ENCODE measurements at places on chromosomes 1 and 21.

GRCh38 chr1:25737130-25737529 lies 62.9 kb upstream of the SELENON start:
- no peak for DNase-seq

GRCh38 chr1:96845464-96845863 lies 123.9 kb downstream of the PTBP2 start:
- DNase-seq = peak; percentile 64

DNA sequence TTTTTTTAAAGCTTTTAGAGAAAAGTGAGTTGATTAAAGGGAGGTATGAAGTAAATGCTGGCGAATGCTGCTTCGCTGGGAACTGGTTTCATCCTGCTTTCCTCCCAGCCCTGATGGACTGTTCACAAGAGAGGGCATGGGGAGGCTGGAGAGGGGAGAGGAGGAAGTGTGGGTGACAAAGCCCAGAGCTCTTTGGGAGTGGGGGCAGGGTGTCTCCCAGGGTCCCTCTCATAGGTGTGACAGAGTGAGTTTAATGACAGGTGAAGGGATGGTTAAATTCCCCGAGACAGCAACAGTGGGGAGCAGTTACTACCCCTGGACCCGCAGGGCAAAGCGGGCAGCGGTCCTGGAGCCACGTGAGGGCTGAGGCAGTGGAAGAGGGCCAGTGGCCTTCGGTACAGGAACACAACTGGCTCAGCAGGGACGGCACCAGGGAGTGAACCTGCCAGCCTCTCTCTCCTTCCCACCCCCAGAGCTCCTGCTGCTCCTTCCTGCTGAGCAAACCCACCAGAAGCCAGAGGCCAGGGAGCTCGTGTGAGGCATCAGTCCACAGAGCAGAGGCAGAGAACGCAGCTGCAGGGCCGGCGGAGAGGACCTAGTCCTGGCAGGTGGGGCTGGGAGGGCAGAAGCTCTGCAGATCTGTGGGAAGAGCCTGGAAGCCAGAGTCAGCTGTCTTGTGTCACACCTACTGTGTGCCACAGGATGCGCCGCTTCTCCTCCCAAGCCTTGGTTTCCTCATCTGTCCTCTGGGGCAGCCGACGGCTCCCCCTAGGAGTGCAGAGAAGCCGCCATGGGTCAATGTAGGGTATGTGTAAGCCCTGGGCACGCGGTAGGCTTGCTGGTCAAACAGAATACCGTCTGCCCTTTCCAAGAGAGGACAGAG lies 20.9 kb upstream of the LRP8 start:
- DNase-seq = no peak

GRCh38 chr1:81717230-81717629 lies 83.5 kb upstream of the ADGRL2 start:
- no peak for DNase-seq

DNA sequence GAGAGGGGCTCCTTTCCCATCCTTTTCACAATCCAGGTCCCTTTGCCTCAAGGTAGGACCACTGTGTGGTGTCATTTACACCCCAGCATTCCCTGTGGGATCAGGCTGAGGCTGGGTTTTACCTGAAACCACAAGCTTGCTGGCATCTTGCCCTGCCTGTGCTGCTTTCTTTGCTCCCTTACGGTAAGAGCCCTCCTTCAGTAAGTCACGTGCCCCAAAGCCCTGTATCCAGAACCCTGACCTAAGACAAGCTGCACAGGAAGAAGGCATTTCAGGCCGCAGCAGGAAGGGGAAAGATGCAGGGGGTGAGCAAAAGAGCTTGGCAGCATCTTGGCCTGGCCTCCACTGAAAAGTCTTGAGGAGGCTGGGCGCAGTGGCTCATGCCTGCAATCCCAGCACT lies 58.4 kb downstream of the KLHDC7A start:
- no peak for DNase-seq

GRCh38 chr1:66296951-66297350 lies 237.0 kb upstream of the SGIP1 start:
- DNase-seq = no peak

GRCh38 chr21:42849759-42850412 lies 29.5 kb downstream of the WDR4 start:
- no peak for DNase-seq

DNA sequence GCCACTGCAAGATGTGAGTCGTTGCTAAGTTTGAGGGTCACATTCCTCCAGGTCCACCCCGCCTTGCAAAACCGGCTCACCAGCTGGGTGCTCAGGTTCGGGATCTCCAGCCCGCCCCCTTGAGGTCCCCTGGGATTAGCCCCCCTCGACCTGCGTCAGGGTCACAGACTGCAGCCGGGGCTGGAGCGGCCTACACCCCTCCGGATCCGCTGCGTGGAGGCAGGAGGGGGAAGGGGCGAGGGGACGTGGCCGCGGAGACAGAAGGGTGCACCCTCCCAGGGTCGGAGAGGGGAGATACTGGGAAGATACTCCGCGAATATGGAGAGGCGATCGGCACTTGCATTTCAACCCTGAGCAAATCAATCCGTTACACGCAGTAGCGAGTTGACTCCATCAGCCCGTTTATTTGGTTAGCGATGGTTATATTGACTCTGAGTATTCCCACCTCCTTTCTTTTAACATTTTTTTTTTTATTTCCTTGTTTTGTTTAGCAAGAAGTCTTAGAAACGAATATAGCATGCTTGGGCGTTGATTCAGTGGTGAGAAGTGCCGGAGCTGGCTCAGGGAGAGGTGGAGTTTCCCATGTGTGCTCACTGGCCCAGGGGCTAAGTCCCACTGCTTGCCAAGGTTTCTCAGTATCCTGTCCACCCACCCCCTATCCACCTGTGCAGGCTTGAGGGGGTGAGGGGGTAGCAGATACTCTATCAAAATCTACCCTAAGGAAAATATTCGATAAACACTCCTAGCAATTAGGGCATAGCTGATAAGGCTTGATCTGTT lies 997 bp downstream of the IFNAR2 start:
- peak; percentile 63 for DNase-seq

DNA sequence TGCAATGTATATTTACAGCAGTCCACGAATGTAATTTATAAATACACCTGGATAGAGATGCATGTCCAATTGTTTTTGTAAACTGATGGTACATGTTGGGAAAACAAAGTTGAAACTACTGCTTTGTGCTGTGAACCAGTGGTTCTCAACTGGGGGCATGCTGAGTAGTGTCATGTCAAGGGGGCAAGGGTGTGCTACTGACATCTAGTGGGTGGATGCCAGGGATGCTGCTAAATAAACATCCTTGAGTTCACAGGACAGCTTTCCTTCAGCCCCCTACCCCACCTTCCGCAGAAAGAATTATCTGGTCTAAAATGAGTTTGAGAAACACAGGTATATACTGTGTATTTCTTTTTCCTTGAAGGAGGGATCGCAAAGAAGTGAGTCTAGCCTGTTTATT lies 95.9 kb downstream of the RASAL2 start:
- DNase-seq = peak; percentile 70

GRCh38 chr1:55375617-55376258 lies 160.6 kb upstream of the USP24 start:
- peak; percentile 82 for DNase-seq

DNA sequence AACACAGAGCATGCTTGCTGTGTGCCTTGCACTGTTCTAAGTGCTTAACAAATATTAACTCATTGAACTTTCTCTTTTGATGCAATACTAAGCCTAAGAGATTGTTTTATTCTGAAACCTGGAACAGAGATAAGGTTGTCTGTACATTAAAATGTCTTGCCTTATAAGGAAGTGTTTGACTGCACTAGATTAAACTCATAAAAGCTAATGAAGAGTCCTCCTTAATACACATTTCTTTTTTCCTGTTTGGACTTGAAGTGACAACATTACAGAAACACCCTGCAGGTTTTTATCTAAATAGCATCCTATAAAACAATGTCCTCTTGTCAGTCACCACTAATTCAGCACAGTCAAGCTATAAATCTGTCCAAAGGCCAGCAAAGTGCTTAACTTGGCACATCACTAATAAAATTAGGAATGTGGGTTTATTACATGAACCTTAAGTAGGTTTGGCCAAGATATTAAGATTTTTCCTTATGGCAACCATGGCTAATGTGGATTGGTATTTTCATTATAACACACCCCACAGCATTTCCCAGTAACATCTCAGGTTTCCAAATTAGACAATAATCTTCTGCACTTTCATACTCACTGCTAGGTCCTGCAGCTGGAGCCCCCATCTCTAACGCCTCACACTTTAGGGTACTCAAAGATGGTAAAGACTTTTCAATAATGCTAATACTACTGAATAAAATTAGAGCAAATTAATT lies 389.7 kb downstream of the LMO4 start:
- DNase-seq = no peak

- peak; percentile 45 for DNase-seq
These were observed 86.7 kb upstream of the TTC34 start for GRCh38 chr1:2887941-2888855.

DNA sequence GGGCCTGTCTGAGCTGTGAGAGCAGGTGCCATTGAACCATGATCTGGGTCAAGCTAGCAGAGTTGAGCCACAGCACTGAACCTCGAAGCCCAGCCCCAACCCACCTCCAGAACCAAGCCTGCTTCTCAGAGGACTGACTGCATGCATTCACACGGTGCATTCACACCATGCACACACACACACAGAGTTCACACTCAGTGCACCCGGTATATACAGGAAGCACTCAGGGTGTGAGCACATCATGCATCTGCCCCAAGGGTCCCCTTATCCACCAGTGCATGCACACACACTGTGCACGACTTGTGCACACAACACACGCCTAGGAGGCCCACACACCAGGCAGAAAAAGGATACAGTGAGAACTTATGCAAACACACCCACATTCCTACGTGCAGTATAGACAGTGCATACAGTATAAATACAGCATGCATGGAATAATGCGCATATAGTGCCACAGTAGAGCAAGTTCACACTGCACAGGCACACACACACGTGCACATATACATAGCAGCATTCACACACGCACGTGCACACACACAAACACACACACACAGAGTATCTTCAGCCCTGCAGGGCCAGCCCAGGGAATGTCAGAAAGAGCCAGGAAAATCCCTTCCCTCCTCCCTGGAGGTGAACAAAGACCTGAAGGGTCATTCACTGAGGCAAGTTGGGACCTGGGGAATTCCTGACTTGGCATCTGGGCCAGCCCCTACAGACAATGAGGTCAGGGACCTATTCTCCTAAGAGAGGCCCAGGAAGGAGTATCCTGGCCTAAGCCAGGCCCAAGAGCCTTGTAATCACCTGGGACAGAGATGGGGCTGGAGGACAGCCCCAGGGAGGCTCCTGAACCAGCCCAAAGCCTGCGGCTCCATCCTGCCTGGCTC lies 42.1 kb downstream of the CAMK2N1 start:
- no peak for DNase-seq

DNA sequence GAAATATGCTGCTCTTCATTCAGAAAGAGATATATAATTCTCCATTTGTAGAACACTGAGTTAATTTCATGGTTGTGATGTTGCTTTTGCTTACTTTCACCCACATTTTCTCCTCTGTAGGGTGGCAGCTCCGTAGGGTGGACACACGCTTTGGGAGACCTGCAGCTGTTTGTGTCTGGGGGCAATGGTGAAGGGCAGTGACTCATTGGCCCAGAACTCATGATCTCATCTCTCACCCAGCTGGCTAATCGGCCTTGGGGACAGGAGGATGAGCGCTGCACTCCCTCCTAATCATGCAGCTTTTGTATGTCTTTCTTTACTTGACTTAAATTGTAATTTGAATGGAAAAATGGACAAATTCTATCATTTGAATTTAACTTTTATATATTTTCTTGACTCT lies 9.6 kb downstream of the DISC1 start:
- no peak for DNase-seq

GRCh38 chr1:156401681-156402081 lies 32.7 kb downstream of the RHBG start:
- no peak for DNase-seq

GRCh38 chr21:42079939-42080787 lies 9.0 kb downstream of the UMODL1 start:
- DNase-seq = no peak

DNA sequence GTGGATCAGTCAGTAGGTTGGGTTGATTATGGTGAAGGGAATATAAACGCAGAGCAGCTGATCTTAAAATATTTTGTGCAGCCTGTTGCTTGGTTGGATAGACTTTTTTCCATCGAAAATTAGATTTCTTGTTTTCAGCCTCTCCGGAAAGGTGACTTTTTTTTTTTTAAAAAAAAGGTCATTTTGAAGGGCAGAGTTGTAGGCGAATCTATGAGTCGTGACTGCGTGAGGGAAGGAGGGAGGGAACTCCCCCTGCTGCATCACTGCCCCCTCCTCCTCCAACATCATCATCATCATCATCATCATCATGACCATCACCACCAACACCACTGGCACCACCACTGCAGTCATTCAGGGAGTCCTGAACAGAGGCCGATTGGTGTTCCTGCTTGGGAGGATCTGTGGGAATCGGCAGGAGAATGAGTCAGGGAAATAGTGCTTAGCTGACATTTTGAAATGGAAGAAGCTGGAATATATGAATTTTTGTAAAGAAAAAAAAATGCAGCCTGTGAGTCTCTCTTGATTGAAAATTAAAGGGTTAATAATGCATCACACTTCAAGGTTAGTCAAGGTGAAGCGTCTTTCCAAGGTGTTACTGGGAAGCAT lies 1.2 kb downstream of the ATP1B1 start:
- DNase-seq = no peak

GRCh38 chr1:115908565-115909274 lies 67.6 kb upstream of the SLC22A15 start:
- no peak for DNase-seq

DNA sequence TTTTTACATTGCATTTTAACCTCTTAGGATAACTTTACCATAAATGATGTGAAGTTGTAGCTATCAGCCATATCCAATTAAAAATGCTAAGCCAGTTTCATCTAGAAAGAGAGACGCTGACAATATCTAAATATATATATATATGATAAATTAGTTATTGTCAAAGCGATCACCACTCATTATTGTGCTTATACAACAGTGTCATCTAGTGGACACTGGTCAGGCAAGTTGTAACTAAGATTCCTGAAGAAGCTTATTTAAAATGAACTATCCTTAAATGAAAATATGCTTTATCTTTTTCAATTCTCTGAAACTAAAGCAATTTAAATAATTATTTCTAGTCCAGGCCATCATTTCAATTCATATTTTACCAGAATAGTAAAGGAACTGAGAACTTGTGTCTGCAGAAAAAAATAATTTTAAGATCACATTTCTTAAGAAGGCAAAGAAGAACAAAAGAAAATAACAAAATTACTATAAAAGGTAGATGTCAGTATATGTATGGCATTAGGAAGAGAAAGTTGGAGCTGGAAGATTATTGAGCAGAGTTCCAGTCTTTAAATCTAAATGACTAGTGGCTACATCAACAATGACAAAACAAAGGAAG lies 193.3 kb upstream of the SNX7 start:
- peak; percentile 62 for DNase-seq

Data from hematopoietic multipotent progenitor cell treated with erythropoietin and hydrocortisone succinate and interleukin-3 and kit ligand, for 6 days (in vitro differentiated cells).